ENCODE measurements at places on chromosomes 16 and 17.

DNA sequence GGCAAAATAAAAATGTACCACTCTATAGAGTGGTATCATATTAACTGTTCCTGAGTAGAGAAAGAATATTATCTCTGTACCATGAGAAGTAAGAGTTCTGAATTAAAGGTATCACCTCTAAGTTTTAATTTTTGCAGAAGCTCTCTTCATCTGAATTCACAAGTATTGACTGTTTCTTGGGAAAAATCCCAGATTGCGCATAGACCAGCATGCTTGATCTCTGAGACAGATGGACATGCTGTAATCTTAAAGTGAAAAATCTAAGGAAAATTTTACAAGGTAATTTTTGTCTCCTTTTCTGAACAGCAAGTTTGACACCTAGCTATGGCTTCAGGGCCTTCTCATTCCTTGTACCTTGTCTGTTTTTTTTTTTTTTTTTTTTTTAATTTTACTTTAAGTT is 1050.7 kb upstream of the RBFOX1 start:
- DNase-seq: no peak

DNA sequence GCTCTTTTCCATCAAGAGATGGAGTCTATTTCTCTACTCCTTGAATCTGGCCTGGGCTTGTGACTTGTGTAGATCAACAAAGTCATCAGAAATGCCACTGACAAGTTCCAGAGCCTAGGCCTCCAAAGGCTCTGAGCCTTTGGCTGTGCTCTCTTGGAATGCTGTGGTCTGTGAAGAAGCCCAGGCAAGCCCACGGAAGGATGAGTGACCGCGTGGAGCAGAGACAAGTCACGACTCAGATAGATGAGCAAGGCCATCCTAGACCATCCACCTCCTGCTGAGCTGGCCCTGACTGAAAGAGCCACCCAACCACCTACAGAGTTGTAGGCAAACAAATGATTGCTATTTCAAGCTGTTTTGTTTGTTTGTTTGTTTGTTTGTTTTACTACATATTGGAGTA is 11.6 kb upstream of the ICAM2 start:
- DNase-seq: no peak

DNA sequence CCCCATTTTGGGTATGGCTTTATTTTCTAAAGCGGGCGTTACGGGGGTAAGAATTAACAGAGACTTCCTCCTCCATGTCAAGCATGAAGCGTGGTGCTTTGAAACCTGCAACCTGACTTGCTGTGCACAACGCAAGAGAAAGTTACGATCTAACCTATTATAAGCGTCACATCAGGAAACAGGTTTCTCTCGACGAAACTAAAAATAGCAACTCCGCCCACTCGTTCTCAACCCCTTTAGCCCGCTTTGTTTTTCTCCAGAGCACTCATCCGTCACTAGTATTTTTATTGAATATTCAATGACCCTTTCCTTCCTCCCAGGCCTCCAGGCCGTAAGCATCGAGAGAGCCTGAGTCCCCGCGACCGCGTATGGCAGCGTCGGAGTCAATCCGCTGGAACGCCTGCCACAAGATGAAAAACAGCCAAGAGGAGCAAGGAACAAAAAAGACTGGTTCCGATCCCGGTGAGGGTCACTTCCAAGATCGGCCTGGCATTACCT is 555 bp downstream of the NUP88 start:
- DNase-seq: peak; percentile 73

GRCh38 chr17:20203761-20204263 is 194.7 kb downstream of the SPECC1 start:
- DNase-seq: peak; percentile 34

- DNase-seq: peak; percentile 79
These were observed 5.9 kb downstream of the CTF1 start for GRCh38 chr16:30902029-30902972.

DNA sequence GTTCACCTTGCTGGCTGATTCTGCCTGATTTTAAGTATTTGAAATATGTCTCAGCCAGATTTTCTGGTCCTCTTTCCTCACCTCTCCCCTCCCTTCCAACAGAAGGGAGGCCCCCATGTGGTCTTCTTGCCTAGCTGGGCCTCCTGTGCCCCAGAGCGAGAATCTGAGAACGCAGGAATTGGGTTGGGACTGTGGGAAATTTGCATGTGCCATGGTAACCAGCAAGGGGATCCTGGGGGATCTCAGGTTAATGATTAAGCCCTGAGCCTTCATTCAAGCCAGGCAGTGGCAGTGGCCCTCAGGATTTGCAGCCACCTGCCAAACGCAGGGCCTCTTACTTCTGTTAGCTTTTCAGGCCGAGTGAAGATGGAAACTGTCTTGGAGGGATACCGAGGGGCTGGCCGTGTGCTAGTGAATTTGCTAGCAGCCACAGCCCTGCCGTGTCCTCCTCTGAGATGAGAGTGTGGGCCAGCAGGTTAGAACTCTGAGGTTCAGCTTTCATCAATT is 40.2 kb downstream of the KSR1 start:
- DNase-seq: no peak

DNA sequence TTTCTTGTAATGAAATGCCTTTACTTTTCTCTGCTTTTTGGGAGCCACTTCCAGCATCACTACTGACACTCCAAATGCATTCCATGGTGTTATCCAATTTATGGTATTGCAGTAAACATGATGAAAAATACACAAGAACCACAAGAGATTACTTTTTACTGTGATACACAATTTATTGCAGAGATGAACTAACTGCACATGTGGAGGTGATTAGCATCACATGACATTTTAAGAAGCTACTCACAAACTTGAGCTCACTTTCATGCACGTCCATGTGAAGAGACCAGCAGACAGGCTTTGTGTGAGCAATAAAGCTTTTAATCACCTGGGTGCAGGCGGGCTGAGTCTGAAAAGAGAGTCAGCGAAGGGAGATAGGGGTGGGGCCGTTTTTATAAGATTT is 780.5 kb upstream of the GOT2 start:
- no peak for DNase-seq

- peak; percentile 93 for DNase-seq
These were observed 27.3 kb downstream of the SLFN11 start for GRCh38 chr17:35345926-35346771.

- DNase-seq: no peak
These were observed 38.3 kb upstream of the ACSM2B start for GRCh38 chr16:20614186-20615141.

- DNase-seq: no peak
These were observed 16.4 kb downstream of the NDEL1 start for GRCh38 chr17:8451933-8452614.

- no peak for DNase-seq
These were observed 30.8 kb upstream of the ADCY7 start for GRCh38 chr16:50235581-50235980.

- peak; percentile 57 for DNase-seq
These were observed 27.0 kb upstream of the NXPH3 start for GRCh38 chr17:49548506-49549310.

GRCh38 chr17:44335968-44336367 is 9.1 kb upstream of the GRN start:
- no peak for DNase-seq

- no peak for DNase-seq
These were observed 320.1 kb downstream of the CBLN1 start for GRCh38 chr16:48961546-48961945.

- no peak for DNase-seq
These were observed 76.7 kb downstream of the HLF start for GRCh38 chr17:55341432-55341831.

DNA sequence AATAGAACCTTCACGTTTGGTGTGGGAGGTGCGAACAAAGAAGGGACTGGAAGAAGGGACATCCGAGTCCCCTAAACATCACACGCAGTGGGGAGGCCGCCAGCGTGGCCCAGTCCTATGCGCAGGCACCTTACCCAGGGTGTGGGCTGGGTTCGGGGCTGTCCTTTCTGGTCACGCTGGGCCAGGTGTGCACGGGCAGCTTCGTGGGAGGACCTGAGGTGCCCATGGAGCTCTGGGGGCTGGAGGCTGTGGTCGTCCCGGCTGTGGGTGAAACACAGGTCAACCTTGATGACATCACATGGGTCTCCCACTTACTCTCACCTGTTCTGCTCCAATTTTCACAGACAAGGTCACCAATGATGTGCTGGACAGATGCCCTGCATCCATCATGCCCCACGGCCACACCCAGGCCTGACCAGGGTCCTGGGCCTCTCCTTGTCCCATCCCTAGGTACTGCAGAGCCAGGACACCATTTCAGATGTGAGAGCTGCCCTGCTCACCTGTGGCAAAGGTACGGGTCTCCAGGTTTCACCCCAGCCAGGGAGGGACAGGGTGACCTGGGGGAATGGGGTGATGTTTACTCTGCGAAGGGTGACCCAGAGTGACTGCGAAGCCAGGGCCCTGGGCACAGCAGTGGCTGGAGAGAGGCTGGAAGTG is 3.1 kb downstream of the CD300C start:
- DNase-seq: no peak

- DNase-seq: peak; percentile 86
These were observed 179.8 kb downstream of the KATNIP start for GRCh38 chr16:27729516-27730304.

- no peak for DNase-seq
These were observed 19.2 kb downstream of the ACTG1 start for GRCh38 chr17:81493198-81494038.

- DNase-seq: no peak
These were observed 221.7 kb upstream of the CDH11 start for GRCh38 chr16:65343556-65343955.

- no peak for DNase-seq
These were observed at the start of gene CCDC182 for GRCh38 chr17:57745242-57745641. Gene CCDC182, minus strand, starts transcription at chr17:57745299. Its CDS starts 27 bp downstream, at chr17:57745272.
